Epithelial cell of esophagus (primary cell): ENCODE measurements at places on chromosomes 6 and 20.

GRCh38 chr6:31967926-31968320 lies 4.0 kb downstream of the DXO start:
- no peak for DNase-seq

GRCh38 chr20:60362531-60362930 lies 404.3 kb downstream of the CDH26 start:
- no peak for DNase-seq

DNA sequence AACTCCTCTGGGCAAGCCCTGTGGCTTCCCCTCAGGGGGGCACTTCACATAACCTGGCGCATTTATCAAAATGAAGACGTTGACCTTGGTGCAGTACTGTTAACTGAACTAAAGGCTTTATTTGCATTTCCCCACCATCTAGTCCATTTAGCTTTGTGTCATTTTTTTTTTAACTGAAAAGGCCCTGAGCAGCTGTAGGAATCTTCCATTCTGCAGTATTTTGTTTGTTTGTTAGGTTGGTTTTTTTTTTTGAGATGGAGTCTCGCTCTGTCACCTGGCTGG lies 10.7 kb downstream of the TMEM181 start:
- no peak for DNase-seq

GRCh38 chr20:62732031-62732760 lies 23.6 kb downstream of the NTSR1 start:
- DNase-seq: no peak

- DNase-seq: no peak
Observed at GRCh38 chr6:106086814-106087175, 659 bp downstream of the PRDM1 start.

DNA sequence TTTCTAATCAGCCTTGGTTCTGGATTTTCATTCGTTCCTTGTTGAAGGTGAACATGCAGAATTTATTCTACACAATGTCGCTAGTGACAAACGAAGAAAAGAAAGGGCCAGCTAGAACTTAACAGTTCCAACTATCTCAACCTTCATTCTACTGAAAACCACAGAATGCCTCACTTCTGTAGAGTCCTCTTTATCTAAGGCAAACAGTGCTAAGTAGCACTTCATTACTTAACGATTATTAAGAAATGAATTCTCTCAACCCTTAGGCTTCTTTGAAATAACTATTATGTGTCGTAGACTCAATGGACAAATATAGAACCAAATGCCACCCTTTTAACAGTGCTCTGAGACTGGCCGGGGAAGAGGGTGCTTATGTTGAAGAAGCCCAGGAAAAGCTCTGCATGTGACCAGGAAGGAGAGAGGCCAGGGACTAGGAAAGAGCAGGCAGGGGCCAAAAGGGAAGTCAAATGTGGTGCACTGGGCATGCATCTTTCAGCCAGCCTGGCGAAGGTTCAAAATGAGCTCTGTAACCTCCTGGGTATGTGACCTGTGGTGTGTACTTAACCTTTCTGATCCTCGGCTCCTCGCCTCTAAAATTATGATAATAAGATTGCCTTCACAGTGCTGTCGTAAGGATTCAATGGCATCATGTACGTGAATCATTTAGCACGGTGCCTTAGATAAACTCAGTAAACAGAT lies 55.4 kb upstream of the BMP2 start:
- DNase-seq: peak; percentile 38

- no peak for DNase-seq
Observed at GRCh38 chr6:25747477-25747876, 7.1 kb upstream of the SLC17A4 start.

DNA sequence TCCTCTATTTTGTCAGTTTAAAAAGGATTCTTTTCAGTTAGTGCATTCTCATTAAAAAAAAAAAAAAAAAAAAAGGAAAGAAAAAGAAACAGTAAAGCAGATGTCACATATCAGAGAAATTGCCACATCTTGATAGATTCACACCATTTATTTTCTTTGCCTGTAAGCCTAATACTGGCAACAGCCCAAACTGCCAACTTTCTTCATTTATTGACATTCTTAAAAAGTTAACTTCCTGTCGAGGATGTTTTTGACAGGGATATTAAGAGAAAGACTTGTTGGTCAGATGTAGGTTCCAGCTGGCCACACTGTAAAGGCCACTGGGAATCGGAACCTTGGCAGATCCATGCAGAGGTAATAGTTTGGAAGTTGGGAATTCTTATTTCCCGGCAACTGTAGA lies 332.6 kb downstream of the NRN1 start:
- DNase-seq: no peak

DNA sequence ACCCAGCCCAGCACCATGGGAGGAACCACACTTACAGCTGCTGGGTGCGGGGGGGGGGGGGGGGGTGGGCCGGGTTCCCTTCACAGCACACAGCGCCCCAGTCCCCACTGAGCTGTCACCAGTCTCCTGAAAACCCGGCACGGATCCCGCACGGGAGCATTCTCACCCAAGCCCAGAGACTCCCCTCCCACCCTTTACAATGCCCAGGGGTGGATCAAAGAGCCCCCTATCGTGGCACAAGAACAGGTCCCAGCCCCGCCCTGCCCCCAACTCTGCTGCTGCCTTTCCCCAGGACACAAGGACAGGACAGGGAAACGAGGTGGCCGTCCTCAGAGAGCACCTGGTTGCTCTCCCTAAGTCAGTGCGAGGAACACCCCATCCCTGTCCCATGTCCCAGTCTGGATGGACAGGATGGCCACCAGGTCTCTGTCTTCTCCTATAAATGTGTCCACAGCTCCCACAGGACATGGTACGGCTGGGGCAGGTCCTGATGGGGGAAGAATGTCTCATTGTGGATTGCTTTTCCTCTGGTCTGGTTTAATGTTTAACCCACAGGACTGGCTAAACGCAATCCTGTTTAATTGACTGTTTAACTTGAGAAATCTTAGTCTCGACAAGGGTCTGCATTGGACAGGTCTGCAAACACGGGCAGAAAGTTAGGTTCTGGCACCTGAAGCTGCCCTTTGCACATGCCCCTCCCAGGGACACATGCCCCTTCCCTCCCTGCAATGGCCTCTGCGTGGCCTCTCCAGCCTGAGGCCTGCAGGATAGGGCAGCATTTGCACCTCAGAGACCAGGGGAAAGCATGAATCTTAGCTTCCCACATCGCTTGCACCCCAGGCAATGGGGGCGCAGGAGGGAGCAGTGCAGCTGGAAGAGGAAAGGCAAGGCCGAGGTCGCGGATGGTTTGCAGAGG lies 45.3 kb downstream of the DACT2 start:
- DNase-seq: no peak

DNA sequence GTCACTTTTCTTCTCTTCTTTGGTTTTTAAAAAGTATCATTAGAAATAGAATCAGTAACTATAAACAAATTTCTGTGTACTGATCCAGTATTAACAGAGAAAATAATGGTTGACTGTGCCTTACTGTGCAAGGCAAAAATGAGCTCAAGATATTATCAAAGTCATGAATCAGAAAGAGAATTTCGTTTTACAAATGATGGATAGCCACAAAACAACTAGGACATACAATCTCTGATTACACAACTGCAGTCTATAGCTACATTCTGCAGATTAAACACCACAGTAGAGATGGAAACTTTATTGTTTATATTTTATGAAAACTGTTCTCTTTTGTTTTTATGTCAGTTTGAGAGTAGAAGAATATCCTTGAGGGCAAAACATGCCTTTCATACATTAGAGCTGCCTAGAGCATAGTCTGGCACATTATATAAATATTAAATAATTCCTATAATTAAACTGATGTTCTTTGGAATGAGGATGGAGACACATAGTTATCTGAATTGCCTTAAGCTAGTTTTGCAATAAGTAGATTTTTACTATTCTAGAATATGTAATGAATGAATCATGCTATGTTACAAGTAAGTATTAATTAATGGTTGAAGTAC lies 333.1 kb downstream of the LAMA2 start:
- peak; percentile 8 for DNase-seq

GRCh38 chr6:111184827-111185532 lies 97.7 kb downstream of the SLC16A10 start:
- DNase-seq: no peak

DNA sequence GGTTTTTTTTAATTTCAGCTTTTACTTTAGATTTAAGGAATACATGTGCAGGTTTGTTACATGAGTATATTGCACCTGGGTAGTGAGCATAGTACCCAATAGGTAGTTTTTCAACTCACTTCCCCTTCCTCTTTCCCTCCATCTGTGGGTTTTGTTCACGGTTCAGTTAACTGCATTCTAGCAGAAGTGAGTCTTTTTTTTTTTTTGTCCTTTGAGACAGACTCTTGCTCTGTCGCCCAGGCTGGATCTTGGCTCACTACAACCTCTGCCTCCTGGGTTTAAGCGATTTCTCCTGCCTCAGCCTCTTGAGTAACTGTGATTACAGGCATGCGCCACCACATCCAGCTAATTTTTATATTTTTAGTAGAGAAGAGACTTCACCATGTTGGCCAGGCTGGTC lies 8.7 kb downstream of the UBR2 start:
- DNase-seq: no peak

DNA sequence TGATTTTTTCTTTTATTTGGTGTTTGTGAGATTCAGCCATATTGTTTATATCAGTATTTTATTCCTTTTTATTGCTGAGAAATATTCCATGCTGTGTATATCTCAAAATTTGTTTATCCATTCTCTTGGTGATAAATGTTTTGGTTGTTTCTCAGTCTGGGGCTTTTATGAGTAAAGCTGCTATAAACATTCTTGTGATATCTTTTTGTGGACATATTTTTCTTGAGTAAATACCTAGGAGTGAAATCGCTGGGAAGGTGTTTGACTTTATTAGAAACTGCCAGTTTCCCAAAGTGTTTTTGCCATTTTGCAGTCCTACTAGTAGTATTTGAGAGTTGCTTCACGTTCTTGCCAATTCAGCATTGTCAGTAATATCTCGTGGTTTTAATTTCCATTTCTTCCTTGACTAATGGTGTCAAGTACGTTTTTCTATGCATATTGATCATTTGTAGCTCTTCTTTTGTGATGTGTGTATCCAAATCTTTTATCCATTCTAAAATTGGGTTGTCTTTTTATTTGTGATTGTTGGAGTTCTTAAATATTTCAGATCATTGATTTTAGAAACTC lies 31.1 kb upstream of the DYNLRB1 start:
- DNase-seq: no peak

GRCh38 chr20:33434434-33434833 lies 9.1 kb downstream of the SNTA1 start:
- DNase-seq: no peak

- DNase-seq: no peak
Observed at GRCh38 chr20:32397567-32398084, 39.5 kb downstream of the ASXL1 start.

DNA sequence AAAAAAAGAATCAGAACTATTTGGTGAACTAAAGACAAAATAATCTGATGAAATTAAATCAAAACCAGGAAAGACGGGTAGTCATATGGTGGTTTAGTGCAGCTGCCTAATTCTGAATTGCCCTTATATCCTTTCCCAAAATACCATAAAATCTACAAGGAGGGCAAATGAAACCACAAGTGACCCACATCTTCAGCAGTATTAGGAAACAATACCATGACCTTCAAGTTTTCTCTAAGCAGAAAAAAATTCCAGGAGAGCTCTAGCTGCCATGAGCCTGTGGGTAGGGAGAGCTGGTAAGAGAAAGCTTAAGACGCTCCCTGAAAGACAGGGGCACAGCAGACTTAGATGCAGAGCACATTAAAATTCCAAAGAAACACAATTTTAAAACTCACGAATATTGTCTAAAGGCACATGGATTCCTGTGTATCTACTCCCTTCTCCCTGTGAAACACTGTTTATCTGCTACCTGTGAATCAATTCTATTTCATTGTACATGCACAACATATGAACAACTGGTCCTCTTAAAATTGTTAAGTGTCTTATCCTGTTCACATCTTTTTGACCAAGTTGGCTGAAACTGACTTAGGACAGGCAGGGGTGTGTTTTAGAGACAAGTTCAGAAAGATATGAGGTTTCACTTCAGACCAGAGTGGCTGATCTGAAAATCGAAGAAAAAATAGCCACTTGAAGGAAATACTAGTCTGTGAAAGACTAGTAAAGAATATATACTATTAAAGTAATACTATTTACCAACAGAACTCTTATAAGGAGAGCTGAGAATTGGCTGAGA lies 153.6 kb upstream of the SHLD1 start:
- DNase-seq: no peak

GRCh38 chr6:7004581-7005297 lies 103.0 kb upstream of the RREB1 start:
- no peak for DNase-seq

DNA sequence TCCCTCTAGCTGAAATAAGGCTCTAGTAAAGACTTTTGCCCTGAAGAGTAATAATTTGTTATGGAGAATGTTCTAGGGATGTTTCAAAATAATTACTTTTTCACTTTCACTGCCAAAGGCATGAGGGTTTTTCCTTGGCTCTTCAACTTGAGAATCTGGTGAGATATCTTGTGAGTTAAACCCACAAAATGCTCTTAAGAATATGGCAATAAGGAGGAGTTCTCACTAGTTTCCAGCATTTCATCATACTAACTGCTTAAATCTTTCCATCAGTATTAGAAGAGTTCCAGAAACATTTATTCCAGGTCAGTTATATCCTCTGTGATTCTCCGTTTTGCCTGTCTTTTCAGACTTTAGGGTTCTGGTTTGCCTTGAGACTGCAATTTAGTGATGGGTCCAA lies 785.6 kb upstream of the GJE1 start:
- no peak for DNase-seq

GRCh38 chr6:19432966-19433498 lies 404.1 kb upstream of the ID4 start:
- peak; percentile 35 for DNase-seq

DNA sequence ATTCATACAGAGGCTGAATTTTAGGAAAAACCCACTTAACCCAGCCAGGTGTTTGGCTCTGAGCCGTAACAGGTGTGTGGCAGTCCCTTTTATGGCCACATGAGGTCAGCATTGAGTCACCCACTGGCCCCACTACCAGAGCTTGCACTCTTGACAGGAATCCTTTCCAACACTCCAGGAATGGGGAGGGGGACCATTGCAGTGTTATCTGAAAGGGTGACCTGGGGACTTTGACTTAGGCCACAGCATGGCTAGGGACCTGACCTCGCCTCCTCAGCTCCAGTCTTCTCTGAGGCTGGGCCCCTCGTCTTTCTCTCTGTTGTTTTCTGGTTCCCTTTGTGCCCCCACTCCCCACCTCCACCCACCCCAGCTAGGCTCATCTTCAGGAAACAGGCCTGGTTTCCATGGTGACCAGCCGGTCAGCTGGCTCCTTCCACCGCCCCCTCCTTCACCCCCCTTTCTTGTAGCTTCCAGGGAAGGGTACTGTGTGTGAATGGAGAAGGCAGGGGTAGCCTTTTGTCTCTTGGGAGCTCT lies 2.1 kb upstream of the TMEM151B start:
- DNase-seq: peak; percentile 71

DNA sequence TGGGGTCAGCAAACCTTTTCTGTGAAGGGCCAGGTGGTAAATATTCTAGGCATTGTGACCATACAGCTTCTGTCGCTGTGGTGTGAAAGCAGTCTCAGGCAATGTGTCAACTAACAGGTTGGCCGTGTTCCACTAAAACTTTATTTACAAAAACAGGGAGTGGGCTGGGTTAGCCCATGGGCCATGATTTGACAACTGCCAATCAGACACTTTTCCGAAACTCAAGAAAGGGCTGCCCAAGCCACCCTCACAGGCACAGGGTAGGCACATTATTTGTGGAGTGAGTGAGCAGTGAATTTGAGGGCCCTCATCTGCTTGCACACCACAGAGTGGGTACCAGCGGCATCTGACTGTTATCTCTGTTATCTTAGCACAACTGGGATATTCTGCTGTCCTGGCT lies 290.3 kb downstream of the TAF4 start:
- DNase-seq: no peak

GRCh38 chr6:129094147-129094546 lies 211.2 kb downstream of the LAMA2 start:
- no peak for DNase-seq
